ENCODE measurements at places on chromosomes 1 and 21.

- no peak for DNase-seq
Measured at GRCh38 chr1:208807446-208808127, 563.4 kb upstream of the PLXNA2 start.

DNA sequence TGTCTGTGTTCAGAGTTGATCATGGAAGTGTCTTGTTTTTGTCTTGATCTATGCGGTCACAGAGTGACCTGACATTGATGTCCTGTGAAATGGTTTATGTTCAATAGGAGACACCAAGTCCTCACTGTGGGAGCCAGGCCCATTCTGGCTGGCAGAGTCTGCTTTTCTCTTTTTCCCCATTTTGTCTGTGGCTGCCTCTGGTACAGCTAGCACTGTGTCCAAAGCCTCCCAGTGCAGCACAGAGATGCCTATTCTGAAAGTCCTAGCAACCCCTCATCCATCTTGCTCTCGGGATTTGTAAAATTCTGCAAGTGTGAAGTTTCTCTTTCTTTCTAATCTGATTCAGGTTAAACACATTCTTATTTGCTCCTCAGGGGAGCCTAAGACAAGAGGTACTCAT is 14.3 kb downstream of the TNN start:
- DNase-seq = no peak

GRCh38 chr1:109241344-109241743 is 8.0 kb upstream of the CELSR2 start:
- DNase-seq = no peak

DNA sequence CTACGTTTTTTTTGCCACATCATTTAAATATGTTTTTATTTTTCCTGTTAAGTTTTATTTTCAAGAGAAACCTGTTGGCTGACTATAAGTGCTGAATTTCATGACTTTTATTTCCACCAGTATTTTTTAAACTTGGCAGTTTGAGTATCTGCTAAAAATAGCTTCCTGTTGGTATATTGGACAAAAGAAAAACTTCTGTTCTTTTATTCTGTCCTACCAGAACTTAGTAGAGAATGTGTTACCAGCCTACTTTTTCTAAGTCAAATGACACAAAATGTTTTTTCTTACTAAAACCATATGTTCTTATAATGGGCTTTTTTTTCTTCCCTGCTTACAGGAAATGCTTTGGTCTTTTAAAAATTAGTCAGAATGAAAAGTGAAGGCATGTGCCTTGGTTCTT is 7.6 kb downstream of the DR1 start:
- DNase-seq = peak; percentile 33

DNA sequence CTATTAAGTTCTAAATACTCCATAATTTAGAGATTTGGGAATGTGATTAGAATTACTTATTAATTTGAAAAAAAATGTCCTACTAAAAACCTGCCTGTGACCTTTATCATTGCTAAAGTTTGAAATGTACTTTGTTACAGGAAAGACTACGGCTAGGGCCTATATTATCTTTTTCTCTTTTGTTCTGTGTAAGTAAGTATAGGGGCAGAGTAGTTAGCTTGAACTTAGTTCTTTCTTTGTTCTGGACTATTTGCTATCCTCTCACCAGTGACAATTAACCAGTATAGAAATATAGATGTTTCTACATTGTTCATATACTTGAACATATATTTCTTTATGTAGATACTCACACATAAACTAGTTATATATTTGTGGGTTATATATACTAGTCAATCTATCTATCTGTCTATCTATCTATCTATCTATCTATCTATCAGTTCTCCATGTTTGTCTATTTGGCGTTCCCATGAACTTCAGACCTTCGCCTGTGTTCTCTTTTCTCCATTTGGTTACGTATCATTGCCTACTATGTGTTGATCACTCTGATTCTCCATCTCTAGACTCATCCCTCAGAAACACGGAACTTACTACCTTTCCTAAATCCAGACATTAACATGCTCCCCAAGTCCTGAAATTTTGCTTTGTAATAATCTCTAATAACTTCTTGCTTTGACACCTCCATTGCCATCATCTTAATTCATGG is 3.3 kb downstream of the PTPRC start:
- no peak for DNase-seq

DNA sequence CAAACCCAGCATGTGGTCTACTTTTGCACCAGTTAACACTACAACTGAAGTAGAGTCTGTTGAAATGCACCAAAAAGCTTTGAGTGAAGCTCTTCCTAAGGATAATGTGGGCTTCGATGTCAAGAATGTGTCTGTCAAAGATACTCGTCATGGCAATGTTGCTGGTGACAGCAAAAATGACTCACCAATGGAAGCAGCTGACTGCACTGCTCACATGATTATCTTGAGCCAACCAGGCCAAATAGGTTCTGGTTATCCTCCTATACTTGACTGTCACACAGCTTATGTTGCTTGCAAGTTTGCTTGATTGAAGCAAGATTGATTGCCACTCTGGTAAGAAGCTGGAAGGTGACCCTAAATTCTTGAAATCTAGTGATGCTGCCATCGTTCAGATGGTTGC is 85.2 kb downstream of the DENND1B start:
- DNase-seq = no peak

- peak; percentile 75 for DNase-seq
Measured at GRCh38 chr1:93680076-93680419, 1.6 kb downstream of the BCAR3 start.

DNA sequence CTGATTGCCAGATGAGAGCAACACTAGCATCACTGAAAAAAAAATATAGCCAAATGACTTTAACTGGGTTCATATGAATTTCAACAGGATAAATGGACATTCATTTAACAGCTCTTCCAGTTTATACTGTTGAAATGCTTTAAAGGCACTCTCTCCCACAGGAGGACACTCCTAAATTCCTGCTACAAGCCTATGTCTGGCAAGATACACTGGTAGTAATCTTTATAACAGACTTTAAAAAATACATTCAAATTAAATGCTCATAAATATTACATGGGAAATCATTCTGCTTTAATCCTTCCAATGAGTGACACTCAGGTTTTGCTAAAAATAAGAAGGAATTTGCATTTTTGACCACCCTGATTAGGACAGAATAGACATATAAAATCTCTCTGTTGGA is 526.7 kb upstream of the ADAMTS5 start:
- no peak for DNase-seq

GRCh38 chr1:177586429-177586828 is 383.4 kb downstream of the SEC16B start:
- peak; percentile 87 for DNase-seq

DNA sequence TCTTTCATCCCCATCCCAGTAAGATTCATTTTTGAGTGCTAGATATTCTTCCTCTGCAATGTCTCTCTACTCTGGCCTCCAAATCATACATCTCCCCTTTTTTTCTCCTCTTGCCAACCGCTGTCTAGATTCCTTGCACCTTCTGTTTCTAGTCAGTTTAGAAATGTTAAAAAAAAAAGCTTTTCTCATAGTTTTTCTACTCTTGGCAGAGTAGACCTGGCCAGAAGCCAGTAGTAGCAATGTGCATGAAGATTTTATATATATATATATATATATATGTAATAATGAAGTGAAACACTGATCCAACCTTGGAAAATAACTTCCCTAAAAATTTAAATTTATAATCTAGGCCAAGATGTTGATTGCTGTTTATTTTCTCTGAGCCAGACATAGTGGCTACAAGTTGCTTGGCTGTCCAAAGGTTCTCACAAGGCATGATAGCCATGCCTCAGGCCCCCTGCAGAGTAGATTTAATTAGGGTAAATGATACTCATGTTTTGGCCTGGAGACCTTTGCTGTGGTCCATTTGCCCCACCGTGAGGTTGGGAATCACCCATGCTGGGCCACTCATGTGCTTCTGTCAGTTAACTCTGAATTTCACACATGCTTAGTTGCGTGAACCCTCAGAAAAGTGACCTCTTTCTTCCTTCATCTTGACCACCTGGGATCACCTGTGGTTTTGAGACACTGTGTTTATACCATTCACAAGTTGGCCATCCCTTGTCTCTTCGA is 103.4 kb upstream of the KCNE2 start:
- no peak for DNase-seq

GRCh38 chr21:24881506-24881905 is 725.8 kb downstream of the MRPL39 start:
- no peak for DNase-seq

- no peak for DNase-seq
Measured at GRCh38 chr21:31176080-31176551, 137.8 kb upstream of the KRTAP19-8 start.

GRCh38 chr1:197305925-197306324 is 37.9 kb downstream of the CRB1 start:
- DNase-seq = no peak

GRCh38 chr1:30726236-30726635 is 2.9 kb upstream of the MATN1 start:
- DNase-seq = no peak

- DNase-seq = no peak
Measured at GRCh38 chr1:61636376-61636775, 88.6 kb downstream of the TM2D1 start.

GRCh38 chr21:34576041-34576511 is 38.8 kb downstream of the RCAN1 start:
- peak; percentile 74 for DNase-seq

- peak; percentile 56 for DNase-seq
Measured at GRCh38 chr1:109425391-109426280, 612 bp downstream of the PSMA5 start.

- no peak for DNase-seq
Measured at GRCh38 chr1:213723187-213723586, 264.6 kb upstream of the PROX1 start.

- DNase-seq = peak; percentile 62
Measured at GRCh38 chr21:45551316-45551715, 9.1 kb upstream of the SLC19A1 start.

- DNase-seq = peak; percentile 19
Measured at GRCh38 chr1:171346881-171347280, 32.9 kb downstream of the FMO4 start.

DNA sequence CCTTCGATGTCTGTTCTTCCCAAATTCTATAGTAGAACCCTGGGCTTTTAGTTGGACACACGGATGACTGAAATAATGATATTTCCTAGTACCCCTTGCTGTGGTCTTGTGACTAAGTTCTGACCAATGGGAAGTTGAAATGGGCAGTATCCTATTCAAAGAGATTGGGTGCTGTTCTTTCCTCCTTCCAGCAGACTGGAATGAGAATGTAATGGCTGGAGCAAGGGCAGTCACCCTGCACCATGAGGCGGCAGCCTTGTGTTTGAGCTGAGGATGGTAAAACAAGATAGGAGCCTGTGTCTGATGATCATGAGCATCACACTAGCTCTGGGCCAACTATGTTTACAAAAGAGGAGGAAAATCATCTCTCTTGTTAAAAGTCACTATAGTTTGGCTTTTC is 5.1 kb upstream of the SRM start:
- no peak for DNase-seq

GRCh38 chr21:19608101-19608621 is 1204.6 kb upstream of the TMPRSS15 start:
- no peak for DNase-seq

- no peak for DNase-seq
Measured at GRCh38 chr1:107964336-107965109, 457 bp downstream of the VAV3 start.

DNA sequence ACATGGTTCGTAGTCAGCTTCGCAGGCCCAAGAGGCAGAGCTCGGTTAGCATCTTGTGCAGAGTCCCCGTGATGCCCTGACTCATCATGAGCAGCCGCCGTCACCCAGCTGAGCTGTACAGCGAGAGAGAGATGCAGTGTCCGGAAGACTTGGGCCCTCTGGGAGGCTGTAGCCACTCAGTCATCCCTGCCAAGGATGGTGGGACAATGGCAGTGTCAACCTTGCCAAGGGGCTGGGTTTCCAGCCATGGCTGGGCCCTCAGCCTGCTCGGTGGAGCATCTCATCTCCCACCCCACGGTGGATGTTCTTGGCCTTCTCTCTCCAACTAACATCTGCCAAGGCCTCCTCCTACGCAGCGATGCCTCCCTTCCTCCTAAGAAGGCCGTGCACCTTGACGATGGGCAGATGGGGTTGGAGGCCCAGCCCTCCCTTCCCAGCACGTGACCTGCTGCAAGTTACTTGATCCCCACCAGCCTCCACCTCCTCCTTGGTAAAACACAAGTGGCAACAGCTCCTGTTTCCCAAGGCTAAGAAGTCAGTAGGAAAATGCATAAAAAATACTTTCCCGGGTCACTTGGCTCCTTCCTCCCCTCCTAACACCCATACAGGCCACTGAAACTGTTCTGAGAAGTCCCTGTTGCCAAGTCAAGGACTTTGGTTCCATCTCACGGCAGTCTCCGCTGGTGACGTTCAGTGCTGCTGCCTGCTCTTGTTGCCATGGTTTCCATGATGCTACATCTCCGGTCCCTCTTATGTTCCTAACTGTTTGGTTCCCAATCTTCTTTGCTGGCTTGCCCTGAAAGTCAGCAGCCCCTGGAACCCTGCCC is 384.7 kb upstream of the VAMP3 start:
- peak; percentile 36 for DNase-seq

Measured in fibroblast of skin of back (primary cell).